ENCODE measurements at places on chromosomes 1 and 21. TPM values are rescaled to one million over a fixed set of nuclear protein-coding genes. Genes with fewer than 3 reads are reported as not detected.

GRCh38 chr1:240526312-240526711 lies 85.6 kb downstream of the GREM2 start:
- no peaks in the 10 kb centered on the region for H3K4me1 ChIP-seq
- no peaks in the 10 kb centered on the region for H3K36me3 ChIP-seq
- no peak overlapping the region for H3K27ac ChIP-seq
- no peak for DNase-seq
- H3K27me3 ChIP-seq = no peaks in the 10 kb centered on the region

DNA sequence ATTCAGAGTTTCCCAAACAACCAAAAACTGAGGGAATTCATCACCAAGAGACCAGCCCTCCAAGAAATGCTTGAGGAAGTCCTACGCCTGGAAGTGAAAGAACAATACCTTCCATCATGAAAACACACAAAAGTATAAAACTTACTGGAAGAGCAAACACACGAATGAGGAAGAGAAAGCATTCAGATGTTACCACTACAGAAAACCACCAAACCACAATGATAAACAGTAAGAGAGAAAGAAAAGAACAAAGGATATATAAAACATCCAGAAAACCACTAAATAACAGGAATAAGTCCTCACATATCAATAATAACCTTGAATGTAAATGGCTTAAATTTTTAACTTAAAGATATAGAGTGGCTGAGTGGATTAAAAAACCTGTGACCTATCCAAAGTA lies 58.5 kb upstream of the BCL10 start:
- H3K4me3 ChIP-seq = no peak overlapping the region
- H3K36me3 ChIP-seq = no peaks in the 10 kb centered on the region
- no peaks in the 10 kb centered on the region for H3K27me3 ChIP-seq
- no peak overlapping the region for H3K27ac ChIP-seq
- DNase-seq = no peak

VAV3 gene
- 4.4 TPM for total RNA-seq

HSPG2 gene
- total RNA-seq = 0.24 TPM

AJAP1 gene
- not detected for total RNA-seq

- H3K4me3 ChIP-seq = no peak overlapping the region
- H3K27ac ChIP-seq = no peak overlapping the region
- no peak for DNase-seq
- H3K36me3 ChIP-seq = no peaks in the 10 kb centered on the region
- H3K27me3 ChIP-seq = no peaks in the 10 kb centered on the region
Observed at GRCh38 chr1:199302554-199302953, 663.7 kb downstream of the PTPRC start.

GRCh38 chr1:183945428-183946319 lies 91.9 kb downstream of the COLGALT2 start:
- no peak overlapping the region for H3K27ac ChIP-seq
- H3K27me3 ChIP-seq = no peaks in the 10 kb centered on the region
- H3K4me3 ChIP-seq = no peak overlapping the region

NPL gene
- 12.3 TPM for total RNA-seq

PTPN7 gene
- total RNA-seq = 446 TPM

PEX19 gene
- total RNA-seq = 57.5 TPM

GRCh38 chr1:41983451-41983850 lies 64.7 kb upstream of the HIVEP3 start:
- H3K27ac ChIP-seq = no peak overlapping the region
- H3K4me1 ChIP-seq = peaks cover 13% of the 10 kb centered on the region
- H3K36me3 ChIP-seq = no peaks in the 10 kb centered on the region
- DNase-seq = no peak

- H3K36me3 ChIP-seq = peaks cover 45% of the 10 kb centered on the region
- no peak overlapping the region for H3K27ac ChIP-seq
- no peak overlapping the region for H3K4me3 ChIP-seq
- H3K27me3 ChIP-seq = no peaks in the 10 kb centered on the region
- H3K4me1 ChIP-seq = peaks cover 28% of the 10 kb centered on the region
- DNase-seq = no peak
Observed at GRCh38 chr1:205168291-205168690, 43.2 kb downstream of the DSTYK start.

Measured in CD8-positive, alpha-beta memory T cell (primary cell).